RPMI8226 (cell line): ENCODE measurements at places on chromosomes 16 and 17.

GRCh38 chr16:9165681-9166080, 74.2 kb downstream of the HAPSTR1 start:
- no peak for DNase-seq

DNA sequence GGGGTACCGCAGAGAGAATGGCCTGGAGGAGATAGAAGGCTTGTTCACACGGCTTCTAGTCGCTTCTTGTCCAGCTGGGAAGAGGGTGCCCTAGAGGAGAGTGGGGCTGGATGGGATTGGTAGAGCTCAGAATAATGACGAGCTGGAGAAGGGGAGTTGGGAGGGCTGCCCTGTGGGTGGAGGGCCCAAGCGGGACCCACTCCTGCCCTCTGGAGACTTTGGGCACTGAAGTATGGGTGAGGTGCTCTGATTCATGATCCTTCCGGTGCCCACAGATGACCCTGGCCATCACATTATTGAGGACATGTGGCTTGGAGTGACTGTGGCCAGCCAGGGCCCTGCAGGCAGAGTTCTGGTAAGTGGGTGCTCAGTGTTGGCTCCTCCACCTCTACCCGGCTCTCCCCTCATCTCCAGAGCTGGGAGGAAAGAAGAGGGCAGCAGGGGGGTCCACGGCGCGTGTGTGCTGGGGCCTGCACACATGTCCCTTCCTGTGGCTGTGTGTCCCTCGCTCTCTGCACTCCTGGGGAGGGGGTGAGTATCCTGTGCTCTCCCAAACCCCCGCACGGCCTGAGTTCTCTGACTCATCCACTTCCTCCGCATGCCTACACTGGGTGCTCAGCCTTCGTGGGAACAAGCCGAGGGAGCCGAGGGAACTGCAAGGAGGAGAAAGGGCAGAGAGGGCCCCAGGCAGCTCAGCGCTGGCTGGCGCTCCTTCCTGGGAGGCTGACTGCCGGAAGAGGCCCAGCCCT, 8.5 kb downstream of the ITGA3 start:
- DNase-seq, result no peak

DNA sequence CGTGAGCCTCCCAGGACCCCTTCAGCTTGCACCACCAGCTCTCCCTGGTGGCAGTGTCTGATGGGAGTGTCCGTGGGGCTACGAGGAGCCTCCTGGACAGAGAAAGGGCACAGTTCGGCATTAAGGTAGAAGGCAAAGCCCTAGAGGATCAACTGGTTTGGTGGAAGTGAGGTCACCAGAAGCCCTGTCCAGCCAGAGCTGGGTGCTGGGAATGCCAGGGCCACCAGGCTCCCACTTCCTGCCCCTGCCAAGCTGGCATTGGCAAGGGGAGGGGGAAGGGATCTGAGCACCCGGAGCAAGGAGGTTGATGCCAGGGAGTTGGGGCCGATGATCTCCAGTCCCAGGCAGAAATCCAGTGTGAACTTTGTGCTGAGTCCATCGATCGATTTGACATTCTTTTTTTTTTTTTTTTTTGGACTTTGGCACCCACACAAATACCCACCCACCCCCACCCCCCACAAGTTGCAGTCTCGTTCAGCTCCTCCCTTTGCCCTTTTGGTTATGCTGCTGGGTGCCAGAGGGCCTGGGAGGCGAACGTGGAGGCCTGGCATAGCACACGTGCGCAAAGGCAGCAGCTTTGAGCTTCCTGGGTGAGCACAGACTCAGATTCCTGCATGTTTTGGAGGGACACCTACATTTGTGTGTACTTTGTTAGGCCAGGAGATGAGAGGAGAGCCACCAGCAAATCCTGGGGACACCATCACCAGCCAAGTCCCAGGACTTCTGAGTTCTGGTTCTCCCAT, 2.1 kb downstream of the NHERF1 start:
- no peak for DNase-seq

DNA sequence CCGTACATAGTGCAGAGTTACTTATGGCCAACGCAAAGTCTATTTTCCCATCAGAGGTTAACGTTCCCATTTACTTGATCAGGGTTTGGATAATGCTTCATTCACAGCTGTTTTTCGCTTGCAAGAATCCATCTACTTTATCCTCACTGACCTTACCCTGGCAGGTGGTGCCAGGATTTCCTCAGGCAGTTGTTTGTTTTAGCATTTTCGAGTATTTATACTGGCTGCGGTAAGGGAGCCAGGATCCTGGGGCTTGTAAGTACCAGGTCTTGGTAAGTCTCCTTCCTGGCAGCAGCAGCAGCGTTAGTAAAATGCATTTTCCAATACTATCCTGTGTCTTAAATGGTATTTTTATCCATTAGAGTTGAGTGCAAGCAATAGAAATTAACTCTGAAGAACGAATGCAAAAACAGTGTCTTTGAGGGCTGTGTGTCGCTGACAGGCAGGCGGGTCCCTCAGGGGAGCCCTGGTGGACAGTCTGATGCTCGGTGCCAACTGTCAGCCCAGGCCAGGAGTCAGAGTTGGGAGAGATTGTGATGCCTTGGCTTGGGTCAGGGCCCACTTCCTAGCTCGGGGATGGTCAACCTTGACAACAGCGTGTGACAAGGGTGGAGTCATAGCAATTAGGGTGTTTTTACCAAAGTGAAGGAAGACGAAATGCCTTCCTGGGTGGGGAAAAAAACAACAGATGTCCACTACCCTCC, 92.4 kb upstream of the HSBP1 start:
- no peak for DNase-seq

DNA sequence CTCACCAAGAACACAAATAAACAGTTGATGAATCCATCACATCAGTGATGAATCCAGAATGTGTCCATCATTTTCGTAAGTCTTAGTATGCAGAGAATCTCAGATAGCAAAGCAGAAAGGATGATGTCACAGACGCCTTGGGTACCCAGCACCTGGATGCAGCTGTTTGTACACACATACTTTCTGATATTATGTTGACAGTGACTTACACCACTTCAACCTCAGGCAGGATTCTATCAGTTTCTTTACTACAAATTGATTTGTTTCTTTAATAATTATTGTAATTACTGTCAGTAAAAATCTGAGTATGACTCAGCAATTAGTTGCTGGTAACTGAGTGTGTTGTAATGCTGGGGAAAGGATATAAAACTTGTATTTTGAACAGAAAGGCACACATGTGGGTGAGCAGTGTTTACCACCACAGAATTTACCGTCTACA, 159.8 kb downstream of the RPTOR start:
- DNase-seq, result no peak

GRCh38 chr17:39002991-39003715, 36.0 kb upstream of the FBXO47 start:
- no peak for DNase-seq

DNA sequence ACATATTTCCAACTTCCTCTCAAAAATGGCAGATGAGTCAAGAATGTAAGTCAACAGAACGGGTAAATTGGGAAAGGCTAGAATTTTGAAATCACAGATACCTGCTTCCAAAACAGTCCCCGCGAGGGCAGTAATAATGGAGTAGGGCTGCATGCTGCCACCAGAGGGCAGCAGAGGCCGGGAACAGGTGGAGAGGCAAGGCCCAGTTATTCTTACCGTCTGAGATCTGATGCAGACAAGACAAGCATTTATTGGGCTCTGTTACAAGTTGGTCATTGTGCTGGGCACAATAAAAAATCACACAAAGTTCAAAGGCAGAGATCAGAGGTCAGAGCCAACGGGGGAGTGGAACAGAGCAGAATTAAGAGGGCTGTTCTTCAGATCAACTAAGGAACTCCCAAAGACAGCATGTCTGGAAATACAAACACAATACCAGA, 8.8 kb upstream of the MLKL start:
- DNase-seq, result peak; percentile 88

DNA sequence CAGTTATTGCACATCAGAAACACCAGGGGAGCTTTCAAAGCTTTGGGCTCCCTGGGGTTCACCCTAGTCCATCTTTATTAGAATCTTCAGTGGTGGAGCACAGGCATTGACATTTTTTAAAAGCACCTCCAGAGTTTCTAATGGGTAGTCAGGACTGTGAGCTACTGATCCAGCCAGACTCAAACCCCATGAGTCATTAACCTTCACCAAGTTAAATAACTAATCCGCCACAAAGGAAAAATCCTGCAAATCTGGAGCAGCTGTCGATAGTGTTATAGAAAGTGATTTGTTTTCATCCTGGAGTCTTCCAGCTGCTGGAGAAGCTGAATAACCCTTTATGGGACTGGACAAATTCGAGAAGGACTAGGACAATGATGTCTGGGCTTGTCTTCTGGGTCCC, 93.2 kb upstream of the PIRT start:
- DNase-seq, result no peak

GRCh38 chr17:67700725-67701119, 17.0 kb upstream of the NOL11 start:
- no peak for DNase-seq

- peak; percentile 19 for DNase-seq
These were observed 178.8 kb downstream of the C16orf78 start for GRCh38 chr16:49552313-49552928.
